ENCODE measurements at places on chromosomes 5 and 9.

- no peak for DNase-seq
Measured at GRCh38 chr5:147203213-147203612, 31.6 kb upstream of the STK32A start.

- DNase-seq: no peak
Measured at GRCh38 chr5:159874263-159874662, 42.0 kb upstream of the ADRA1B start.

GRCh38 chr5:32760091-32760509 is 49.0 kb downstream of the NPR3 start:
- DNase-seq: no peak

DNA sequence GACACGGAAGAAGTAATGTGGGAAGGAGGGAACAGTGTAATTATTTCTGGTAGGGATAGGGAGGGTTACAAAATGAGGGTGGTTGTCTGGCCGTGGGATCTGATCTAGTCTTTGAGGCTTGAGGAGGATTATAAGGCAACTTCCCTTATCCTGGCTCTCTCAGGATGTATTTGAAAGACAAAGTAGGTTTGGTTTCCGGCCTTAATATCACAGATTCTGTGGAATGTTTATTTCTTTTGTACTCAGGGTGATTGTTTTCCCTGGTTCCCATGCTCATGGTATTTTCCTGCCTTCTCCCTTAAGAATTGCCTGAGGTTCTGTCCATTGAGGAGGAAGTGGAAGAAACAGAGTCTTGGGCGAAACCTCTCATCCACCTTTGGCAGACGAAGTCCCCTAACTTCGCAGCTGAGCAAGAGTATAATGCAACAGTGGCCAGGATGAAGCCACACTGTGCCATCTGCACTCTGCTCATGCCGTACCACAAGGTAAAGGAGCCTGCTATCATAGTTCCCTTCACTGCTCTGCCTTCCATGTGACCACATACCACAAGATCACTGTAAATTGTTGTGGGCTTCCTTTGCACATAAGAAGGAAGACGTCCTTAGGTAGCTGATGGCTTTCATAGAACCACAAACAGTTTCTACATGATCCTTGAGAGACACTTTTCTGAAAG is 253.8 kb downstream of the KDM4C start:
- no peak for DNase-seq

DNA sequence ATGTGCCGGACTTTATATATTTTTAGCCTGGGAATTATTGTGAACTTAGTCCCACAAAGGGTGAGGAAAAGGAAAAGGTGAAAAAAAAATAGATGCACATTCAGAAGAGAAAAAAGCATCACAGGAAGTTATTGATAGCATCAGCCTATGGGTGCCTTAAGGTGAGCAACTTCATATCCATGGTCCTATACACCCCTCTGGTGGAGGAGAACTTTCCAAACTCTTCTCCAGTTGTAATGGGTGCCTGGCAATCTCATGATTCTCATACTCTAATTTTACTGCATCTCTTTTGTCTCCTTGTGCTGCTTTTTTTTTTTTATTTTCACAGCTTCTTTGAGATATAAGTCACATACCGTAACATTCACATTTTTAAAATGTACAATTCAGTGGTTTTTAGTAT is 107.4 kb downstream of the JAKMIP2 start:
- DNase-seq: peak; percentile 24

DNA sequence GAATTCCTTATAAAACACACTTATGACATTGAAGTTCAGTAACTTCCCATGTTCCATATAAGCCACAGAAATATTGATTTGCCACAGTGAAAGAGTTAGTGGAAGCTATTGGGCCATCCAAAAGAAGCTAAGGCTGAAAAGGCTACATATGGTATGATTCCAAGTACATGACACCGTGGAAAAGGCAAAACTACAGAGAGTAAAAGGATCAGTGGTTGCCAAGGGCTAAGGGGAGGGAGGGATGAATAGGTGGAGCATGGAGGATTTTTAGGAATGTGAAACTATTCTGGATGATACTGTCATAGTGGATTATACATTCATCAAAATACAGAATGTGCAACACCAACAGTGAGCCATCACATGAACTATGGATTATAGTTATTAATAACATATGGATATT is 109.7 kb downstream of the F2RL2 start:
- no peak for DNase-seq

- DNase-seq: no peak
Measured at GRCh38 chr5:56512313-56512996, 279.3 kb upstream of the ANKRD55 start.

DNA sequence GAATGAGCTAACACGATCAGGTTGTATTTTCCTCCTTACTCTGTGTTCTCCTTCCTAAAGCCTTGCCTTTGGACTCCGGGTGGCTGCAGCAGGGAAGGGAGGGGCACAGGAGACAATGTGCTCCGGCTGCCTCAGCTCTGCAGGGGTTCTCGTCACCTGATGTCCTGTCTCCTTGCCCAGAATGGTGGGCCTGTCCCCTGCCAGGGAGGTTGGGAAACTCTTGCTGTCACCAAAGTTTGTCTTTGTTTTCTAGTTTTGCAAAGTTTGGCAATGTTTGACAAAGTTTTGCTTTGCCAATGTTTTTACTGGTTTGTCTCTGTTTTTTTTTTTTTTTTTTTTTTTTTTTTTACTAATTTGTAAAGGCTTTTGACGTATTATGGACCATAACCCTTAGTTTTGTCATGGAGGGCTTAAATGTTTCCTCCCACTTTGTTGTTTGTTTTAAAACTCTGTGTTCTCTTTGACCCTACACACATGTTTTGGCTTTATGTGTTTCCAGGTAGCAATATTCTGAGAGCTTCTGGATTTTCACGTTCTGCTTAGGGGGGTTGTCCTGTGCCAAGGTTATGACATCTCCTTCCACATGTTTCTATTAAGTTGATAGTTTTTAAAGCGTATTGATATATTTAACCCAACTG is 49.3 kb downstream of the GADD45G start:
- DNase-seq: no peak

All from HuH-7 (cell line).